ENCODE measurements at places on chromosomes 4 and X. TPM values are rescaled to one million over a fixed set of nuclear protein-coding genes. Genes with fewer than 3 reads are reported as not detected.

DNA sequence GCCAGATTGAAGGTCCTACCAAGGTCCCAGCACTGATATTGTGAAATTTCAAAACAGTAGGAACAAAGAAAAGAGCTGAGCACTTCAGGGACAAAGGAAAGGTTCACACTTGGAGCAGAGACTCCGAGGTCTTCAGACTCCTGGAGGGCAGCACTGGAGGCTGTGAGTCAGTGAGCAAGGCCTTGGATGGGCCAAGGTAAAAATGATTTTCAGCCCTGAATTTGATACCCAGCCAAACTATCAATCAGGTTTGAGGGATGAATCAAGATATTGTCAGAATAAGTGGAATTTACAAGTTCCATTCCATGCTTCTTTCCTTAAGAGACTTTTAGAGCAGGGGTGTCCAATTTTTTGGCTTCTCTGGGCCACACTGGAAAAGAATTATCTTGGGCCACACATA is 111.7 kb downstream of the ADRA2C start:
- no peak for DNase-seq

DNA sequence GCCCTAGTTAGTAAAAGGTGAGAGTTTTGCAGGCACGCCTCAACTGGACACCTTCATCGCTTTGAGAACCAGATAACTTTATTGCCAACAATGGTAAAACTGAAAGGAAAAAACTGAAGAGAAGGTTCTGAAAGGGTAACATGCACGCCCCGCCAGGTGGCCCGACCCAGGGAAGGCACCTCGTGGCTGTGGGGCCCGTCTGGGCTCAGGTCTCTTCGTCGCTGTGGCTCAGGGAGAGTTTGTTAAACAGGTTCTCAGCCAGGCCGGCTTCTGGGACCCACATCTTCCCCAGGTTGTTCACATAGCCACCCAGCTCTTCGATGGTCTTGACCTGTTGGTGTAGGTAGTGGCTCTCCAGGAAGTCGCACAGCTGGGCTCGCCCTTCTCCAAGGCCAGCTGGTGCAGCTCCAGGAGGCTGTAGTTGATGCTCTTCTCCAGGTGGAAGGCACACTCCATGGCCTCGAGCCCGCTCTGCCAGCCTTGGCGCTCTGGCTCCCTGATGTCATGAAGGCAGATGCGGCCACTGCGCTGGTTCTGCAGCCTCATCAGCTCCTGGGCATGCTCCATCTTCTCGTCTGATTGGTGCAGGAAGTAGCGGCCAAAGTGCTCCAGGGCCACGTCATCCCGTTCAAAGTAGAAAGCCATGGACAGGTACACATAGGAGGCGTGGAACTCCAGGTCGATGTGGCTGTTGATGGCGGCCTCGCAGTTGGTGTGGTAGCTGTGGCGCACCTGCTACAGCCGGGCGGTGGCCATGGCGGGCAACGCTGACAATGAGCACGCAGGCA is 69.7 kb downstream of the FAM47C start:
- no peak for DNase-seq

ENOPH1 gene
- total RNA-seq = 40.9 TPM

GRCh38 chr4:52095374-52095773 is 44.3 kb downstream of the SPATA18 start:
- no peak for DNase-seq

DNA sequence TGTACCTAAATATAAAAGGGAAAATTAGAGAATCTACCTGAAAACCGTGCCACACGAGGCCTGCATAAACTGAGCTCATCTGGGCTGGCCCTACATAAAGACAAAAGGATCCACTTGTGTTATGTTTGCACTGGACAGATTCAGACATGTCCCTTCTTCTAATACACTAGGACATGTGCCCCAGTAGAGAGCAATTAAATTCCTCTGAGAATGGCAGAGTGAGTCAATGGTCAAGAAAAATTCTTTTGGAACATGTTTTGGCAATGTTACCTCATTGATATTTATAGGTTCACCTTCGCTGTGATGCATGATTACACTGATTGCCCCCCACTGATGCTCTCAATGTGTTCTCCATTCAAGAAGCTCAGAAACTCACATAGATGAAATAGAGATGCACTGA is 95.2 kb downstream of the MANBA start:
- no peak for DNase-seq

DNA sequence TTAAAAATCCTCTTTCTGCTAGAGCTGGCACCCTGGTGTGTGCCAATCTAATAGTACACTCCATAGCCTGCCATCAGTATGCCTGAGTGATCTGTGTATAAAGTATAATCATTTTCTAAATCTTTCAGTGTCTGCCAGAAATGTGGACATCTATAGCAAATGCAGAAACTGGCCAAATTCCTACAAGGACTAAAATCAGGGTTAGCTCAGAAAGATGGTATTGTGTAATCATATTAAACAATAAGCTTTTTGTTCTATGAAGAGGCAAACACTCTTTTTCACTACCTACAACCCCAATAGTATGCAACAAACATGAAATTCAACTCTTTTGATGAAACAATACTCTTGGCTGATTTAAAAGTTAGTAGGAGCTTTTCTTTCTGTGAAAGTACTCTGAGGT is 7.7 kb upstream of the TXLNG start:
- no peak for DNase-seq

CRMP1 gene
- 1.1 TPM for total RNA-seq

- no peak for DNase-seq
Measured at GRCh38 chr4:100340512-100341485, 150.5 kb upstream of the DDIT4L start.

Measured in adrenal gland (tissue), 19 donors.